ENCODE measurements at places on chromosomes 7 and 10. TPM values are rescaled to one million over a fixed set of nuclear protein-coding genes. Genes with fewer than 3 reads are reported as not detected.

LLCFC1 gene
- total RNA-seq: not detected

TAS2R5 gene
- total RNA-seq: 0.85 TPM

TWIST1 gene
- not detected for total RNA-seq

CEP55 gene
- total RNA-seq: 58.9 TPM

DNAJC2 gene
- 33.3 TPM for total RNA-seq

CHST15 gene
- total RNA-seq: 29.2 TPM
